ENCODE measurements at places on chromosomes 3 and 15.
A peak's percentile ranks its signal among the peaks of the same experiment; 100 is the strongest.

GRCh38 chr3:34218706-34219385 lies 420.4 kb downstream of the PDCD6IP start:
- no peaks in the 10 kb centered on the region for H3K4me1 ChIP-seq
- no peaks in the 10 kb centered on the region for H3K27me3 ChIP-seq
- DNase-seq = no peak
- H3K4me3 ChIP-seq = no peak overlapping the region
- H3K36me3 ChIP-seq = no peaks in the 10 kb centered on the region

DNA sequence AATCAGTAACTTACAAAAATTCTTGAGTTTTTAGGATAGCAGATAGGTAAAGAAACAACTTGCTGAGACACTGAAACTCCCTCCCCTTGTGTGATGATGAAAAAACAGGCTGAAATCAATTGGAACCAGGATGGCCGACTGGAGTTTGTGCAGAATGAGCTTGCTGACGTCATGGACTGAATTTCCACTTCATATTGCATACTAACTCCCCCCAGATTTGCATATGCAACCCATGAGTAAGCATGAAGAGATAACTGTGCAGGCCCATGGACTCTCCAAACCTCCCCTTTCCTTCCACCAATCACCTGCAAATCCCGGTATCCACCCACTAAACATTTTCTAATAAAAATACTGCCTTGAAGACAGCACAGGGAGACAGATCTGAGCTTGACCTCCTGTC lies 82.0 kb upstream of the SCN5A start:
- peaks cover 1% of the 10 kb centered on the region for H3K27me3 ChIP-seq
- H3K27ac ChIP-seq = no peak overlapping the region
- H3K36me3 ChIP-seq = no peaks in the 10 kb centered on the region
- H3K4me3 ChIP-seq = no peak overlapping the region

GRCh38 chr3:62584636-62585035 lies 211.3 kb upstream of the FEZF2 start:
- no peak overlapping the region for H3K4me3 ChIP-seq
- no peak overlapping the region for H3K27ac ChIP-seq
- DNase-seq = no peak

GRCh38 chr15:84975871-84976351 lies 5.7 kb upstream of the PDE8A start:
- no peak overlapping the region for H3K27ac ChIP-seq
- peaks cover 15% of the 10 kb centered on the region for H3K4me1 ChIP-seq
- DNase-seq = no peak

DNA sequence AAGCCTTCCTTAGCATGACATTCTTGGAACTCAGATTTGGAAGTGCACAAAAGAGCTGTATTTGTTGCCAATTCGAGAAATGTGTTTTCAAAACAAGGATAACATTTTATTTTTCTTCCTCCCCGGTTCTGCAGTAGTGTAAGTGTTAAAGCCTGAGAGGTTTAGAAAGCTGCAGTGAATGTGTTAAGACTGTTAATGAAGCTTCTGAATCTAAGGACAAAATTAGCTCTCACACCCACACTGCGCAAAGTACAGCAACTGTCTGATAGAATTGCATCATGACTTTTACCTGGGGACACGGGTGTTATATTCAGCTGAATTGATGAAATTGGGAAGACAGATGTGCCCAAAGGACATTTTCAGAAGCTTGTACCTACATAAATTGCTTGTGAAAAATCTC lies 344.4 kb downstream of the CADM2 start:
- no peak overlapping the region for H3K4me3 ChIP-seq
- H3K4me1 ChIP-seq = no peaks in the 10 kb centered on the region
- DNase-seq = no peak
- H3K36me3 ChIP-seq = no peaks in the 10 kb centered on the region
- no peak overlapping the region for H3K27ac ChIP-seq

- peaks cover 59% of the 10 kb centered on the region for H3K4me1 ChIP-seq
- no peak for DNase-seq
- H3K4me3 ChIP-seq = peak overlapping the region; percentile 11
- H3K36me3 ChIP-seq = peaks cover 6% of the 10 kb centered on the region
Observed at GRCh38 chr15:44738340-44738984, 2.1 kb downstream of the TRIM69 start.

- H3K4me3 ChIP-seq = no peak overlapping the region
- H3K36me3 ChIP-seq = no peaks in the 10 kb centered on the region
- no peaks in the 10 kb centered on the region for H3K27me3 ChIP-seq
- H3K27ac ChIP-seq = no peak overlapping the region
- DNase-seq = no peak
Observed at GRCh38 chr3:175274056-175274455, 414.9 kb downstream of the NAALADL2 start.

GRCh38 chr3:183554377-183554776 lies 1.1 kb downstream of the KLHL6 start:
- peak overlapping the region; percentile 97 for H3K4me3 ChIP-seq
- H3K4me1 ChIP-seq = peaks cover 67% of the 10 kb centered on the region
- DNase-seq = peak; percentile 32
- peaks cover 37% of the 10 kb centered on the region for H3K36me3 ChIP-seq
- peak overlapping the region; percentile 98 for H3K27ac ChIP-seq

DNA sequence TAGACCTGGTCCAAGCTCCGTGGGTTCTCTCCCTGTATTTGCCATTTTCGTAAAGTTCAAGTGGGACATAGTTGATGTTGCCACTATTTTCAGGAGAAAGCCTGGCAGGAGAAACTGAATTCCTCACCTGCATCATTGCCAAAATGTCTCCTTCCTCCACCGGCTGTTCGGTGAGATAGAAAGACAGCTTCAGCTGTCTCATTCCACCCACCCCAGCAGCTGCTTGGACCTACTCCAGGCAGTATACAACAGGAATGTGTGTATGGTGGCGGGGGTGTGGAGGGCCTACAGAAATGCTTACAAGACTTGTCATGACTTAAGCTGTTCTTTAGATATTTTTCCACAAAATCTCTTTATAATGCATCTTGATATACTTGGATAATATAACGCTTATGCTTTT lies 132.7 kb upstream of the RAP2B start:
- H3K27me3 ChIP-seq = peaks cover 10% of the 10 kb centered on the region
- no peaks in the 10 kb centered on the region for H3K36me3 ChIP-seq
- H3K4me3 ChIP-seq = no peak overlapping the region
- H3K4me1 ChIP-seq = no peaks in the 10 kb centered on the region

DNA sequence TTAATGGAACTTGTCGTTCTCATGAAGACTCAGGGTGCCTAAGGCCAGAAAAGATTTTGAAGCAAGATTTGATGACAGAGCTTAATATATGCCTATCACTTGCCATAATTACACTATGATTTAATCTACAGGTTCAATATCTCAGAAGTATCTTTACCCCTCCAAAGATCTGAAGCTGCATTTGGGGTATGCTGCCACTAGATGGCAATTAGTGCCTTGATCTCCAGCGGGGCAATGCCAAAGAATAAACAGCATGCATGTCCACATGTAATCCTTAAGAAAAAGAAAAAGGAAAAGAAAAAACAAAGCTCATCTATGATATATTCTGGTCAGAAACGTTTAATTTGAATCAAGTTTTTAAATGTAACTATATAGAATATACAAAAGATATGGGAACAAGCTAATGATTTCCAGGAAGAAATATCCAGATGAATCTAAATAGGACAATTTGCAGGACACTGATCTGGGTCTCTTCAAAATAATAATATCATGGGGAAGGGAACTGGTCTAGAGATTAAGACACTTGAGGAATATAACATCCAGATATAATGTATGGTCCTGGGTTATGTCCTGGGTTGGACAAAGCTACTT lies 55.0 kb upstream of the SOX14 start:
- no peak overlapping the region for H3K27ac ChIP-seq
- no peaks in the 10 kb centered on the region for H3K27me3 ChIP-seq
- no peaks in the 10 kb centered on the region for H3K4me1 ChIP-seq
- no peak overlapping the region for H3K4me3 ChIP-seq
- H3K36me3 ChIP-seq = no peaks in the 10 kb centered on the region
- no peak for DNase-seq

- H3K27ac ChIP-seq = no peak overlapping the region
- DNase-seq = no peak
- H3K4me3 ChIP-seq = no peak overlapping the region
- peaks cover 12% of the 10 kb centered on the region for H3K4me1 ChIP-seq
- H3K27me3 ChIP-seq = no peaks in the 10 kb centered on the region
- peaks cover 11% of the 10 kb centered on the region for H3K36me3 ChIP-seq
Observed at GRCh38 chr3:196555295-196555694, 13.1 kb downstream of the WDR53 start.

GRCh38 chr15:63250312-63250965 lies 27.0 kb upstream of the APH1B start:
- no peaks in the 10 kb centered on the region for H3K27me3 ChIP-seq
- no peak for DNase-seq
- H3K27ac ChIP-seq = peak overlapping the region; percentile 8
- H3K4me1 ChIP-seq = peaks cover 12% of the 10 kb centered on the region

DNA sequence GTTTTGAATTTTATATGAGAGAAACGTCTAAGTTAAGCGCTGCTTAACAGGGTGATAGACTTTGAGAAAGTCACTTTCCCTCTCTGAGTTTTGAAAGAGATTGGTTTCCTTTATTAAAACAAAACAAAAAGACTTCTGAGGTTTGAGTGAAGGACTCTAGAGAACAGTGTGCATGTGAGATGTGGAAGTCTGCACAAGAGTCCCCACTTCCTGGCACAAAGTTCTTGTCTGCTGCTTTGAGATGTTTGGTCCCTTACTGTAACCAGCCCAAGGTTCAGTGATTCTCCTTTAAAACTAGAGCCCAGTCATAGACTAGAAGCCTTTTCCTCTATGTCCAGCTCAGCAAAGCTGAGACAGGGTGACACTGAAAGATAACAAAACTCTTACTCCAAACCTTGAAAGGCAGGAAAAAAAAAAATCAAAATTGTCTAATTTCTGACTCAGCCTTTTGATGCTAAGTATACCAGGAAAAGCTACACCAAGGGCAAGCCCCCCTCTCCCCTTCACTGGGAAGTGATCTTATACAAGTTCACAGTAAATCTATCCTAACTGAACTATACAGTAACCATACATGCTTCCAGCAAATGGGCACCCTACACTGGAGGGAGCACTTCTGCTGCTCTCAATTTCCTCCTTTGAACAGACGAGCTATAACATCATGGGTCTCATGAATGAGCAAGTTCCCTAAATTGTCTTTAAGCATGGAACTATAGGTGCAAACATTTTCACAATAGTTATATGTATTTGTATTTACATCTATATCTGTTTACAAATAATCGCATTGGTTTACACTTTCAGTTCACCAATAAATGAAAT lies 2.3 kb downstream of the POPDC2 start:
- peaks cover 16% of the 10 kb centered on the region for H3K4me1 ChIP-seq
- H3K27me3 ChIP-seq = no peaks in the 10 kb centered on the region
- no peak overlapping the region for H3K27ac ChIP-seq
- DNase-seq = no peak
- H3K36me3 ChIP-seq = no peaks in the 10 kb centered on the region
- H3K4me3 ChIP-seq = no peak overlapping the region

GRCh38 chr3:65532215-65532614 lies 506.5 kb downstream of the MAGI1 start:
- no peak overlapping the region for H3K27ac ChIP-seq
- no peaks in the 10 kb centered on the region for H3K4me1 ChIP-seq
- no peaks in the 10 kb centered on the region for H3K27me3 ChIP-seq

DNA sequence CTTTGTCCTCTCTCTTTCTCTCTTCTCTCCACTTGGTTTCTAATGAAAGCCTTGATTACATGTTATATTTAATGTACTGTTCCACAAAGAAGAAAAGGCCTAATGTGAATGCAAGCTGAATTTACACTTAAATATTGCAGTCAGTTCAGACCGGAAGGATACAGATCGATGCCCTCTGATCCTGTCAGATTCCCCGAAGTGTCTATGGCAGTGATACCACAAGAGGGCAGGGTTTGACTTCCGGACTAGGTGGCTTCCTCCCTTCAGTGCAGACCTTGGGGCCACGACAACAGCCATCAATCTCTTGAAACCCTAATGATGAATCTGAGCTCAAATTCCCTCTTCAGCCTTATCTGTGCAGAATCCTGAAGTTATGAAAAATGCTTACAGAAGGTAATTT lies 29.5 kb downstream of the AGTR1 start:
- no peak overlapping the region for H3K4me3 ChIP-seq
- no peaks in the 10 kb centered on the region for H3K36me3 ChIP-seq
- H3K27me3 ChIP-seq = no peaks in the 10 kb centered on the region
- peak; percentile 23 for DNase-seq

DNA sequence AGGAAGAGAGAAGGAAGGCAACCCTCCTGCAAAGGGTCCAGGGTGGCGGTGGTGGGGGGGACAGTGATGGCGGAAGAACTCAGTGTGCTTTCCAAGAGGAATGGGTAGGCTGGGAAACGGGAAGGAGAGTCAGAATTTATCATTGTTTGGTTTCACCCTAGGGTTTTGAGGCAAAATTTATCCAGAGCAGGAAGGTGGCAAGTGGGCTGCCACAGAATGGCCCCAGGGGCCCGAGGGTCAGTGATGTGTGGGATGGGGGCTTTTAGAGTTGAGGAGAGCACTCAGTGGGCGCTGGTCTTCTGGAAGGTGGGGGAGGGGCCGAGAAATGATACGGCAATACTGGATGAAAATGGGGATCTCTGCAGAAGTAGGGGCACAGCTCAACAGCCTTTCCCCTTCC lies 581 bp downstream of the FAM131A start:
- H3K4me1 ChIP-seq = peaks cover 43% of the 10 kb centered on the region
- H3K4me3 ChIP-seq = no peak overlapping the region
- H3K27ac ChIP-seq = no peak overlapping the region
- peaks cover 14% of the 10 kb centered on the region for H3K36me3 ChIP-seq

DNA sequence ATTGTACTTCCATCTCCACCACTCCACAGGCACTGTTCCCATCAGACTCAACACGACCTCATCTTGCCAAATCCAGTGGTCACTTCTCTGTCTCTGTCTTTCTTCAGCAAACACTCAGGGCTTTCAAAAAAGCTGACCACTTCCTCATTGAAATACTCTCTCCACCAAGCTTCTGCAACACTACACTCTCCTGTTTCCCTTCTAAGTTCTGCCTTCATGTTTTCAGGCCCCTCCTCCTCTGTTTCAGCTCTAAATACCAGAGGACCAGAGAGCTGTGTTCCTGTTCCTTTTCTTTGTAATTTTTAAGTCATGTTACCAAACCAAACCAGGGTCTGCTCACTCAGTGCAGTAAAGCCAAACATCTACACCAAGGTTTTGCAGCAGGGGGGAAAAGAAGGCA lies 33.8 kb upstream of the ACP3 start:
- no peak for DNase-seq
- H3K4me3 ChIP-seq = no peak overlapping the region
- no peak overlapping the region for H3K27ac ChIP-seq
- H3K36me3 ChIP-seq = no peaks in the 10 kb centered on the region
- no peaks in the 10 kb centered on the region for H3K4me1 ChIP-seq

- H3K36me3 ChIP-seq = peaks cover 42% of the 10 kb centered on the region
- peak overlapping the region; percentile 95 for H3K27ac ChIP-seq
- H3K27me3 ChIP-seq = no peaks in the 10 kb centered on the region
- peak; percentile 52 for DNase-seq
Observed at GRCh38 chr3:105868431-105868741, 426 bp downstream of the CBLB start.

DNA sequence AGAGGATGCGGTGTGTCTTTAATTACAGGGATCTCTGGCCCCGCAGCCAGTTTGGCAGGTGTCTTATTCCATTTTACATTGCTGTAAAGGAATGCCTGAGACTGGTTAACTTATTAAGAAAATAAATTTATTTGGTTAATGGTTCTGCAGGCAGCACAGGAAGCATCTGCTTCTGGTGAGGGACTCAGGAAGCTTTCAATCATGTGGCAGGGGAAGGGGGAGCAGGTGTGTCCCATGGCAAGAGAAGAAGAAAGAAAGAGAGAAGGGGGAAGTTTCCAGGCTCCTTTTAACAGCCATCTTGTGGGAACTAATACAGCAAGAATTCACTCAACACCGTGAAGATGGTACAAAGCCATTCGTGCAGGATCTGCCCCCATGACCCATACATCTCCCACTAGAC lies 128.0 kb upstream of the CRBN start:
- H3K27me3 ChIP-seq = no peaks in the 10 kb centered on the region
- H3K4me3 ChIP-seq = no peak overlapping the region
- no peaks in the 10 kb centered on the region for H3K4me1 ChIP-seq
- DNase-seq = no peak
- H3K36me3 ChIP-seq = no peaks in the 10 kb centered on the region
- H3K27ac ChIP-seq = no peak overlapping the region
